ENCODE measurements at places on chromosomes 3 and 15. TPM values are rescaled to one million over a fixed set of nuclear protein-coding genes. Genes with fewer than 3 reads are reported as not detected.

AP4E1 gene
- total RNA-seq = 10.6 TPM

SI gene
- total RNA-seq = not detected

CYP1A2 gene
- total RNA-seq = not detected

AADACL2 gene
- not detected for total RNA-seq

ITGB5 gene
- 0.61 TPM for total RNA-seq

ALG1L2 gene
- 1.1 TPM for total RNA-seq

ADIPOQ gene
- total RNA-seq = not detected

CCR8 gene
- 0.87 TPM for total RNA-seq

ZBED2 gene
- total RNA-seq = 664 TPM

NKTR gene
- 81.8 TPM for total RNA-seq

TEX9 gene
- total RNA-seq = 1.8 TPM

DOCK3 gene
- 3.8 TPM for total RNA-seq

EXD1 gene
- total RNA-seq = 0.16 TPM

GMNC gene
- total RNA-seq = not detected

NEK11 gene
- total RNA-seq = 3.2 TPM

LCTL gene
- total RNA-seq = not detected

FBXO45 gene
- total RNA-seq = 22.0 TPM

WWTR1 gene
- total RNA-seq = 1.8 TPM

SNUPN gene
- total RNA-seq = 34.8 TPM

CTDSPL2 gene
- total RNA-seq = 100 TPM

CRBN gene
- 43.9 TPM for total RNA-seq

NLGN1 gene
- total RNA-seq = not detected

LEO1 gene
- total RNA-seq = 22.7 TPM

RAB7A gene
- total RNA-seq = 228 TPM

SLITRK3 gene
- not detected for total RNA-seq

DUOXA2 gene
- 0.13 TPM for total RNA-seq

GOLGA8T gene
- total RNA-seq = 0.32 TPM

GOLGA6A gene
- not detected for total RNA-seq

C3orf22 gene
- total RNA-seq = not detected

GOLGA6L2 gene
- total RNA-seq = not detected

LNP1 gene
- 1.8 TPM for total RNA-seq

GOLGA8J gene
- total RNA-seq = not detected

SKOR1 gene
- 0.13 TPM for total RNA-seq

CD86 gene
- total RNA-seq = 4.4 TPM

IQCF5 gene
- total RNA-seq = not detected

SNTN gene
- total RNA-seq = not detected

ABCF3 gene
- total RNA-seq = 75.5 TPM

FEZF2 gene
- total RNA-seq = not detected

FANCI gene
- 232 TPM for total RNA-seq

PLOD2 gene
- 3.7 TPM for total RNA-seq

GBE1 gene
- total RNA-seq = 251 TPM

SLC28A1 gene
- total RNA-seq = not detected

ISG20 gene
- total RNA-seq = 89.7 TPM

RLBP1 gene
- not detected for total RNA-seq

TLR9 gene
- 0.30 TPM for total RNA-seq

LTF gene
- total RNA-seq = not detected

ATP2B2 gene
- total RNA-seq = not detected

TLE3 gene
- total RNA-seq = 94.9 TPM

CHRFAM7A gene
- total RNA-seq = not detected

AGBL1 gene
- 0.19 TPM for total RNA-seq

BTLA gene
- total RNA-seq = 14.2 TPM

KLHL6 gene
- 39.7 TPM for total RNA-seq

CCDC191 gene
- 1.4 TPM for total RNA-seq

PLCH1 gene
- not detected for total RNA-seq

GOLGA6L4 gene
- total RNA-seq = 2.2 TPM
